Chondrocyte (in vitro differentiated cells): ENCODE measurements at places on chromosomes 11 and 22.

DNA sequence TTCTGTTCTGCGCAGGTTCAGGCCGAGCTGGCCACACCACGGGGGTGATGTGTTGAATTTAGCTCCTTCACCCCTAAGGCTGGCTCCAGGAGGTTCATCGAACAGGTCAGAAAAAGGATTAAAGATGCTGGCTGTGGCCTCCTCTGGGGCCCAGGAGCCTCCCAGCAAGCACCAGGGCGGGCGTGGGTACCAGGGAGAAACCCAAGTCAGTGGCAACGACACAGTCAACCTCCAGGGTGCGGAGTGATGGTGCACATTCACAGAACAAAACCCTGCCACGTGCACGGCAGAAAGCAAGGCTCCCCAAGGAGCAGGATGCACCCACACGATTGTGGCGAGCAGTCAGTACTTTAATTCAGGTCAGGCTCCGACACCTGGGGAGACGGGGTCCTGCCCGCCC lies 10.8 kb downstream of the C11orf24 start:
- DNase-seq: no peak
- H3K4me1 ChIP-seq: peaks cover 17% of the 10 kb centered on the region
- H3K27me3 ChIP-seq: no peaks in the 10 kb centered on the region
- H3K27ac ChIP-seq: no peak overlapping the region
- peaks cover 26% of the 10 kb centered on the region for H3K36me3 ChIP-seq

DNA sequence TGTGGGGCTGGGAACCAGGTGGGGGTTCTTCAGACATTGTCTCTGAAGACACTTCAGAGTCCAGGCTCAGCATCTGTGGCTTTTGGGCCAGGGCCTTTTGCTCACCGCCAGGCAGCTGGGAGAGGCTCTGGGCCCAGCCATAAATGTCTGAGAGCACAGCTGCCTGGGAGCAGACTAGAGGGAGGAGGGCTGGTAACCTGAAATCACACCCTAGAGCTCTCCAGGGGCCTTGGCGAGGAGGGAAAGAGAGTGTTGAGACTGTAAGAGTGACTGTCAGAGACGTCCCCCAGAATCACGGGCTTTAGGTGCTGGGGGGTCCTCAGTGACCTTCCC lies 4.1 kb downstream of the TRABD start:
- no peak overlapping the region for H3K4me3 ChIP-seq
- H3K36me3 ChIP-seq: no peaks in the 10 kb centered on the region
- DNase-seq: no peak
- peaks cover 19% of the 10 kb centered on the region for H3K4me1 ChIP-seq

DNA sequence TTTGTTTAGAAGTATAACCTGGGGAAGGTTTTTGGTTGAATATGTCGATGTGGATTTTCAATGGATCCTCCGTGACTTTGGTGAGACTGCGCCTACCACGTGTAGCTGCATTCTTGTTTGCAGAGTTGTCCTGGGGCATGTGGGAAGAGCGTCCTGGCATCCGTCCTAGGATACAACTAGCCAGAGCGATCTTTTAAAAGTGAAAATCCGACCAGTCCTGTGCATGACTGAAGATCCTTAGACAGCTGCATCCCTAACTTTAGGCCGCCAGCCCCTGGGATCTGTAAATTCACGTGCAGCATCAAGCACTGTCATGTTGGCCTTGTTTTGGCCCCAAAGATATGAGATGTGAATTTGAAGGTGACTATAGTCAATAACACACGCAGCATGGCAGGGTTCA lies 22.4 kb upstream of the THY1 start:
- H3K4me1 ChIP-seq: peaks cover 22% of the 10 kb centered on the region
- no peak overlapping the region for H3K4me3 ChIP-seq
- H3K27ac ChIP-seq: peak overlapping the region; percentile 6
- no peaks in the 10 kb centered on the region for H3K36me3 ChIP-seq
- H3K27me3 ChIP-seq: no peaks in the 10 kb centered on the region

GRCh38 chr11:64887234-64887756 lies 8.9 kb upstream of the EHD1 start:
- no peak overlapping the region for H3K4me3 ChIP-seq
- H3K4me1 ChIP-seq: peaks cover 6% of the 10 kb centered on the region
- no peak overlapping the region for H3K27ac ChIP-seq
- DNase-seq: no peak
- no peaks in the 10 kb centered on the region for H3K36me3 ChIP-seq

GRCh38 chr11:131658414-131658813 lies 288.0 kb downstream of the NTM start:
- H3K4me3 ChIP-seq: no peak overlapping the region
- H3K4me1 ChIP-seq: no peaks in the 10 kb centered on the region
- DNase-seq: no peak
- H3K36me3 ChIP-seq: no peaks in the 10 kb centered on the region
- H3K27me3 ChIP-seq: peaks cover 52% of the 10 kb centered on the region

GRCh38 chr11:44982496-44983062 lies 31.9 kb upstream of the TP53I11 start:
- H3K36me3 ChIP-seq: peaks cover 1% of the 10 kb centered on the region
- peaks cover 2% of the 10 kb centered on the region for H3K4me1 ChIP-seq
- H3K4me3 ChIP-seq: no peak overlapping the region

- peaks cover 4% of the 10 kb centered on the region for H3K4me1 ChIP-seq
- H3K27ac ChIP-seq: no peak overlapping the region
- H3K27me3 ChIP-seq: peaks cover 4% of the 10 kb centered on the region
Measured at GRCh38 chr11:44621140-44621681, 55.7 kb downstream of the CD82 start.
